ENCODE measurements at places on chromosomes 2 and 18.

DNA sequence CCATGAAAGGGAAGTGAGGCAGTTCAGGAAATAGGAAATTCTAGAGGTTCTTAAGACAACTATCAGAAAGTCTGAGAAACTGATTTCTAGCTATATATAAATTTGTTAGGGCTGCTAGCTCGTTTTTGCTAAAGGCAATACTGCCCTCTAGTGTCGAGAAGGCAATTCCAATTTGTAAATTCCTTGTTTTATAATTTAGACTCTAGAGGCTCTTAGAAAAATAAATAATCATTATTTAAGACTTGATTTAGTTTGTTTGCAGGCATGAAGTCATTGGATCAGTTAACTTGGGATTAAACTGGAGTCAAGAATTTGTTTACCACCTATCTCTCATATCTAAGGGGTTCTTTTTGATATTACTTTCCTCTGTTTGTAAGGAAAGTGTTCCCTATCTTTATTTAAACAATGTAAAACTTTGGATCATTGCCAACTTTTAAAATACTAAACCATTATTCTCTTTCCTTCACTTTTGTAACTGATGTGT lies 66.2 kb downstream of the ACVR2A start:
- no peak overlapping the region for H3K27ac ChIP-seq
- H3K36me3 ChIP-seq, result no peaks in the 10 kb centered on the region
- H3K4me1 ChIP-seq, result no peaks in the 10 kb centered on the region
- H3K4me3 ChIP-seq, result no peak overlapping the region
- no peaks in the 10 kb centered on the region for H3K27me3 ChIP-seq
- DNase-seq, result peak; percentile 62

- H3K27ac ChIP-seq, result no peak overlapping the region
- no peaks in the 10 kb centered on the region for H3K27me3 ChIP-seq
- no peaks in the 10 kb centered on the region for H3K36me3 ChIP-seq
- H3K4me3 ChIP-seq, result no peak overlapping the region
- no peak for DNase-seq
Observed at GRCh38 chr18:55856229-55856628, 268.2 kb upstream of the TCF4 start.

- peaks cover 10% of the 10 kb centered on the region for H3K27me3 ChIP-seq
- H3K4me3 ChIP-seq, result no peak overlapping the region
- no peak for DNase-seq
- no peak overlapping the region for H3K27ac ChIP-seq
Observed at GRCh38 chr2:104856086-104856972, 2.4 kb downstream of the POU3F3 start.

DNA sequence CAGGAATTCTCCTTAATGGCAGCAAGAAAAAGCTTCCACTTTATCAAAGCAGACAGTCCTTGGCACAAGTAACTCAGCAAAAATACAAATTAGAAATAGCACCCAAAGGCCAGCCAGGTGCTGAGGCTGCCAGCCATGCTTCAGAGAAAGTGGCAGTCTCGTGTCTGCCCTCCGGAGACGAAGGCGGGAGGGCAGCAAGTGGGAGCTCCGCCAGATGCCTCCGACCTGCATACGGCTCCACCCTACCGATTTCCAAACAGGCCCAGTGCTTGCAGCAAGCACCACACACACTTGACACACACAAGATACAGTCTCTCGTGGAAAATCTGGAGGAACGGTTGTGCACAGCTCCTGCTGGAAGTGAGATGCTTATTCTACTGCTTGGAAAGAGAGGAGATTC lies 134.9 kb upstream of the REV1 start:
- H3K36me3 ChIP-seq, result no peaks in the 10 kb centered on the region
- H3K27ac ChIP-seq, result no peak overlapping the region
- DNase-seq, result no peak
- no peaks in the 10 kb centered on the region for H3K27me3 ChIP-seq
- no peak overlapping the region for H3K4me3 ChIP-seq

All from MM.1S (cell line).